ENCODE measurements at places on chromosomes 5 and 9. TPM values are rescaled to one million over a fixed set of nuclear protein-coding genes. Genes with fewer than 3 reads are reported as not detected.

PIP5KL1 gene
- 0.89 TPM for polyA plus RNA-seq

RUFY1 gene
- polyA plus RNA-seq, result 32.6 TPM

AP3B1 gene
- 27.1 TPM for polyA plus RNA-seq

CDH10 gene
- polyA plus RNA-seq, result not detected

PDLIM4 gene
- polyA plus RNA-seq, result not detected

SLC34A3 gene
- not detected for polyA plus RNA-seq

MARCHF3 gene
- 2.5 TPM for polyA plus RNA-seq

CCL21 gene
- not detected for polyA plus RNA-seq

SLC46A2 gene
- polyA plus RNA-seq, result not detected

GABRA1 gene
- polyA plus RNA-seq, result not detected

EXOSC3 gene
- polyA plus RNA-seq, result 23.8 TPM

FRMD3 gene
- 0.35 TPM for polyA plus RNA-seq

Measured in CD8-positive, alpha-beta memory T cell (primary cell).